ENCODE measurements at places on chromosomes 6 and 20.

- DNase-seq: no peak
These were observed 23.2 kb downstream of the PPP1R16B start for GRCh38 chr20:38828514-38829295.

- peak; percentile 73 for DNase-seq
These were observed 6.4 kb downstream of the CD2AP start for GRCh38 chr6:47483853-47484546.

DNA sequence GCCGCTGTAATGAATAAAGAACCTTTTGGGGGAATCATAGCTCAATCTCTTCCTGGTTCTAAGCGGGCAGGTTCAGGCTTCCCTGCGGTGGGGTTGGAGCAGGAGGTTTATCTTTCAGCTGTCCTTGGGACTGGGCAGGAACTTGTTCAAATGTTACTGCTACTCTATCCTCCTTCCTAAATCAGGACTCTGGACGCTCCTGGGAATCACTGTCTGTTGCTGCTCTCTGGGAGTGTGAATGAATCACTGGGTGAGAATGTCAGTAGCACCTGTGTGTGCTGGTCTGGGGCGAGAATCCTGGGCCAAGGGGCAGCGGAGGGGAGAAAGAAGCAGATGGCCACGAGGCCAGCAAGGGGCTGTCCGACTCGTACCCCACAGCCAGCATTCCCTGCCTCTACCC lies 65.4 kb upstream of the ZNFX1 start:
- no peak for DNase-seq

DNA sequence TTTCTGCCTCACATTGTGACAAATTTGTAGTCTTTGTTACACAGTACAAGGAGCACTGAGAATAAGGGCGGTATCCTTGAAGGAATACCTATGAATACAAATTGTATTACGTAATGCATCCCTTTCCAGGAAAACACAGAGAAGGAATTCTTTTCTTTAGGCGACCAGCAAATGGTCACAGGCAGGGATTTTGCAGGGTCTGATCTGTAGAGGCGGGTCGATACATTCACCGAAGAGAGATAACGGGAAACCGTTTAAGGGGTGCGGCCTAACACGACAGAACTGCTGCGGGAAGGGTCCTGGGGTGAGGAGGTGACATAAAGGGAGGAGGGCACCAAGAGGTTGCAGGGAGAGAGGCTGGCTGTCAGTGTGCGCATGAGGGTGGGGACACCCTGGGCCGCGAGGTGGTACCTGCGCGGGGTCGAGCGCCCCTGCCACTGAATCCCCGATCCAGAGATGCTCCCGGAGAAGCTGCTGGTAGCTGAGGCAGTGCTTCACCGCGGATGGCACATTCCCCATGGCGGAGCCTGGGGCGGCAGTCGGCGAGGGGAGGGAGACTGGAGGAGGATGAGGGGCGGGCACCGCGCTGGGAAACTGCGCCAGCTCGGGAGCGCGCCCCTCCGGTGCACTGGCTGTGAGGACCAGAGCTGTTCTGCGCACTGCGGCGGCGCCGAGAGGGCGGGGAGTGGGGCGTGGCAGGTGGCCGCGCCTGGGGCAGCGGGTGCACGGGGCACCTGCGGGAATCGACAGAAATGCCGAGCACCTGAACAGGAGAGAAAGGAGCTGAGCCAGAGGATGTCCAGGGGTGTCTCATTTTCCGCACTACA lies at the start of gene HMGCLL1:
TSS of gene HMGCLL1 (minus strand) at position 656 of the 827 bp plus-strand sequence. CDS start at position 519, 137 bp downstream.
- peak; percentile 1 for DNase-seq

DNA sequence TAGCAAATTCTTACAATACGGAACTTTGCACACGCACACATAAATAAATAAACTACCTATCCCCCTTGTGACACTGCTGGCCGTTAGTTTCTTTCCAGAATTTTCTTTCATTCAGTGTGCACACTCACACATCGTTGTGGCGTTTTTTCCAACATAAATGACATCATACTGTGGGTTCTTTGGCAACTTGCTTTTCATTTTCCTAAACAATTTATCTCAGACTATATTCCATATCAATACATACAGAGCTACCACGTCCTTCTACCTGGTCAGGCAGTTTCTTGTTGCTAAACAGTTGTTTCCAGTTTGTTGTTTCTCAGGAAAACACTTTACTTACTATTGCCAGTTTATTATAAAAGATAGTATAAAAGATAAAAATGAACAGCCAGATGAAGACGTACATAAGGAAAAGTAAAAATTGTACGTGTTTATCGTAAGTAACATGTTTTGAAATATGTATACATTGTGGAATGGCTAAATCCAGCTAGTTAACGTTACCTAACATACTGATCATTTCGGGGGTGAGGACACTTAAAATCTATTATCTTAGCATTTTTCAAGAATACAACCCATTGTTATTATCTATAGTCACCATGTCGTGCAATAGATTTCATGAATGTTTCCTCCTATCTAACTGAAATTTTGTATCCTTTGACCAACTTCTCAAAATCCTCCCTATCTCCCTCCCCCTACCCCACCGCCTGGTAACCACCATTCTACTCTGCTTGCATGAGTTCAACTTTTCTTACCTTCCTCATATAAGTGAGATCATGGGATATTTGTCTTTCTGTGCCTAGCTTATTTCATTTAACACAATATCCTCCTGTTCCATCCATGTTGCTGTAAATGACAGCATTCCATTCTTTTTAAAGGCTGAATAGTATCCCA lies 1.2 kb upstream of the TP53RK start:
- DNase-seq: peak; percentile 27

DNA sequence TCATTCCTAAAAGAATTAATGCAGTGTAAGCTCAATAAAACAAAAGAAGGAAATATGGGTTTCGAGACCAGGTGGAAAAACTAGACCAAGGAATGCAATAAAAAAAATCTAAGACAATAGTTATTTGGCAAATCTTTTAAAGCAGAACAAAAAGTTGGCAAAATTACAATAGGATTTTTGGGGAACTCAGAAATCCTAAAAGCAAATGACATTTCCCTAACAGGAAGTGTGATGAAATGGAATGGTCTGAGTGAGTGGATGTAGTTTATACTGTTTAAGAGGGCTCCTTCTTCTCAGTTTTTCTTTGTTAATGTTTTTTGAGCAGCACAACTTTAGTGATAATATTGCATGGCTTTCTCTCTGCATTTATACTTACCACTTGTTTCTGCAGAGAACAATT lies 190.0 kb downstream of the PLCB4 start:
- peak; percentile 18 for DNase-seq

DNA sequence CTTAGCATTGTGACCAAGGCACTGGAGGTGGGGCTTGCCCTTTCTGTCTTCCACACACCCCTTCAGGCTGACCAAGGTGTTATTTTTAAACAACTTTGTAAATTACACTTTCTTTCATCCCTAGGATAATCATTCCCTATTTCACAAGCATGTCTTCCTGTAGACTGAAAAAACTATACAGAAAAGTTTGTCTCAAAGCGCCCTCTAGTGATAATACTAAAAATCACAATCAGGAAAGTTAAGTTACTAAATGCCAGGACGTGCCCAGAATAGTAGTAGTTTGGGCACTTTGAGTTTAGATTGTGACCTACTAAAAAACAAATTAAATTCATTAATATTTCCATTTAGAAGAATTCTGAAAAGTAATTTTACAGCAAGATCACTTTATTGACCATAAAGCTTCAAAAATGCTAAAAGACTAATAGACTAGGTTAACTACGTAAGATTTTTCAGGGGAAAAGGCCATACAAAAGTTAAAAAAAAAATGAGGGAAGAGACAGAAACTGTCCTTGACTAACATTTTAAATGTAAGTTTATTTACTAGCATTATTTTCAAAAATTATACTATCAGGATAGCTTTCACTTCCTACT lies 123.3 kb upstream of the DUSP22 start:
- DNase-seq: peak; percentile 72

- DNase-seq: no peak
These were observed 176.3 kb downstream of the JARID2 start for GRCh38 chr6:15421945-15422733.

DNA sequence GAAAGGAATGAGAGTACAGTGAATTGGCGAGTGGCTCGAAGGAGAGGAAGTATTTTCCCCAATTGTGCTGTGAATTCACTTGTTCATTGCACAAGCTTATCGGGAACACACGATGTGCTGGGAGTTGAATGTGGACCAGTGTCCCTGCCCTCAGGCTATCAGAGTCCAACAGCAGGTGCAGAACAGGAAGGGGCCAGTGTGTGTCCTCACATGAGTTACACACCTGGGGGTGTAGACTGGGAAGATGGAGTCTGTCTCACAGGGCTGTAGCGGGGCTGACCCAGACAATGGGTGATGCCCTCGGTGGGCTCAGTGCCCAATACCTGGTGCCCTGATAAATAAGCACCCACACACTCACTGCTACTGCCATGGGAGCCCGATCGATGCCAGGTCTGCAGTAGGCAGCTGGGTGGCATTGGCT lies 14.4 kb downstream of the DUSP22 start:
- no peak for DNase-seq

- peak; percentile 29 for DNase-seq
These were observed 25.8 kb upstream of the SLC16A10 start for GRCh38 chr6:111061508-111061907.

DNA sequence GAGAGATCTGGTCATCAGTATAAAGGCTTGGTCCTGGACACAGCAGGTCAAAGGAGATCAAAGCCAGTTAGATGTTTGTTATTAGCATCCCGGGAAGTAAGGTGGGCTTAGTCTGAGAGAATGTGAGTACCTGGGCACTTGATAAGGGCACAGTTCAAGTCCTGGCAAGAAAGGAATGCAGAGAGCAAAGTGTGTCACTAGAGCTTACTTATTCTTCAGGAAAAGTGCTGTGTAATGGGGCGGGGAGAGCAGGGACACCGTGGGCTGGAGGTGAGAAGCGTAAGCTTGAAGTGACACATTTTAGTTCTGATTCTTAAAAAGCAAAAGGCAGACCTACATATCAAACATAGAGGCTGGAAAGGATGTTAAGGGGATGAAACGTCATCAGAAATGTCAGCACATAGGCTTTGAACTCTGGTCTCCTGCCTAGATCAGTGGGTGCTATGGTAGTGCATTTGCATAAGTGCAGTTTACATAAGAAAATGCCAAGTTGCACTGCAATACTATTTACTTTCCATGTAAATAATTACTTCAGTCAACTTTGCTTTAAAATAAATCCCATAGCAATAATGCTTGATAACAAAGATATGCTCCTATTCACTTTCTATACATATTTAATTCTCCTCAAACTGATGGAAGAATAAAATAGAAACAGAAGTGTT lies 2.6 kb downstream of the SAMD5 start:
- no peak for DNase-seq

- no peak for DNase-seq
These were observed 5.2 kb upstream of the MANEA start for GRCh38 chr6:95572098-95572497.

- DNase-seq: peak; percentile 54
These were observed 65.8 kb downstream of the PHACTR2 start for GRCh38 chr6:143743301-143744166.

GRCh38 chr6:147108259-147108910 lies 95.8 kb upstream of the STXBP5 start:
- no peak for DNase-seq

DNA sequence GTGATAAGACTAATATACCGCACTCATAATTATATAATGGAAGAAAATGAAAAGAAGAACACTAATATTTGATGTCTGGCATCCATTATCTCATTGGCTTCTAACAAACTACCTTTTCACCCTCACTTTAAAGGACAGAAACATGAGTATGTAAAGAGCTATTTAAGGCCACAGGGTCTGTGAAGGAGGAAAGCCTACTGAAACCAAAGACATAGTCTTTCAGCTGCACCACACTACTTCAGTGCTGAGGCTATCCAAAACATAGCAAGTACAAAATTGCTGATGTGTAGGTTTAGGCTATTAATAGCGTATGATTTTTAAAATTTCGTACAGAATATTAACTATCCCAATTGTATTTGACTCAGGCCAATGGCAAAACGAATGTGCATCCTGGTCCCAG lies 38.2 kb upstream of the SLC2A12 start:
- no peak for DNase-seq

DNA sequence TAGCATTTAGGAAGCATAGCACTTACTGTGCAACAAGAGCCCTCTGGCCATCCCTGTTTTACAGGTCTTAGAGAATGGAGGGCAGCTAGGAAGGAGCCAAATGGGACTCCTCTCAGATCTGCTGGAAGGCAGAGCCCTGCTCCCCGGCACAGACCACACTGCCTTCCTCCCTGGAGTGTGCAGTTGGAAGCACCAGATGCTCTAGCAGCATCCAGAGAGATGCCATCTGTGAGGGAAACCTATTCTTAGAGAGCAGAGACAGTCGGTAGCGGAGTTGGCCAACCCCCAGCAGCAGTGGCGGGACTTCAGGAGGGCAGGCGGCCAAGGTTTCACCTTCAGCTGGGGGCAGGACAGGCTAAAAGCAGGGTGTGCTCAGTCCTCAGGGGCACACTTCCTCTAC lies 16.7 kb upstream of the E2F1 start:
- no peak for DNase-seq

DNA sequence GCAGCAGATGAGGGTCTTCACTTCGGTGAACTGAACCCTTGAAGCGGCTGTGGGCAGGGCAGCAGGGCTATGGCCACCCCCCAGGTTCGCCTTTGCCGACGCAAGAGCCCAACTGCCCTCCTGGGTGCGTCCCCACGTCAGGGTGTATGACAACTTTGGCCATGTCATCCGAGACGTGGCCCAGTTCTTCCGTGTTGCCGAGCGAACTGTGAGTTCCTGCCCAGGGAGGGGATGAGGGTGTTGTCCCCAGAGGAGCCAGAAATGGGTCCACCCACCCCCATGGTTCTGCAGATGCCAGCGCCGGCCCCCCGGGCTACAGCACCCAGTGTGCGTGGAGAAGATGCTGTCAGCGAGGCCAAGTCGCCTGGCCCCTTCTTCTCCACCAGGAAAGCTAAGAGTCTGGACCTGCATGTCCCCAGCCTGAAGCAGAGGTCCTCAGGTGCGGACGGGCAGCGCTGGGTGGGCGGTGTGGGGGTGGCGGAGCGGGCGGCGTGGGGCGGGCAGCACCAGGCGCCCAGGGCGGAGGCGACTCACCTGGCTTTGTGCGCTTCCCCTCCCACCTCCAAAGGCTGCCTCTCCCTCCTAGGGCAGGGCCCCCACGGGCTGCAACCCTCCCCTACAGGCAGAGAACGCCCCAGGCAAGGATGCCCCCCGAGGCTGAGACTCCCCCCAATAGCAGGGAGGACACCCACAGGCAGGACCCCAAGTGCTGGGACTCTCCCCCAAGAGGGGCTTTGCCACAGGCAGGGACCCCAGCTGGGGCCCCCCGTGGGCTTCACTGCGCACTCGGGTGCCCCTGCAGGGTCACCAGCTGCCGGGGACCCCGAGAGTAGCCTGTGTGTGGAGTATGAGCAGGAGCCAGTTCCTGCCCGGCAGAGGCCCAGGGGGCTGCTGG lies 6.2 kb upstream of the TNFRSF6B start:
- DNase-seq: no peak

- DNase-seq: no peak
These were observed 133.2 kb upstream of the PTPN1 start for GRCh38 chr20:50376888-50377459.

GRCh38 chr6:115740907-115741306 lies 319.8 kb downstream of the FRK start:
- no peak for DNase-seq

Measured in cardiac fibroblast (primary cell).